ENCODE measurements at places on chromosomes 7 and 10.

DNA sequence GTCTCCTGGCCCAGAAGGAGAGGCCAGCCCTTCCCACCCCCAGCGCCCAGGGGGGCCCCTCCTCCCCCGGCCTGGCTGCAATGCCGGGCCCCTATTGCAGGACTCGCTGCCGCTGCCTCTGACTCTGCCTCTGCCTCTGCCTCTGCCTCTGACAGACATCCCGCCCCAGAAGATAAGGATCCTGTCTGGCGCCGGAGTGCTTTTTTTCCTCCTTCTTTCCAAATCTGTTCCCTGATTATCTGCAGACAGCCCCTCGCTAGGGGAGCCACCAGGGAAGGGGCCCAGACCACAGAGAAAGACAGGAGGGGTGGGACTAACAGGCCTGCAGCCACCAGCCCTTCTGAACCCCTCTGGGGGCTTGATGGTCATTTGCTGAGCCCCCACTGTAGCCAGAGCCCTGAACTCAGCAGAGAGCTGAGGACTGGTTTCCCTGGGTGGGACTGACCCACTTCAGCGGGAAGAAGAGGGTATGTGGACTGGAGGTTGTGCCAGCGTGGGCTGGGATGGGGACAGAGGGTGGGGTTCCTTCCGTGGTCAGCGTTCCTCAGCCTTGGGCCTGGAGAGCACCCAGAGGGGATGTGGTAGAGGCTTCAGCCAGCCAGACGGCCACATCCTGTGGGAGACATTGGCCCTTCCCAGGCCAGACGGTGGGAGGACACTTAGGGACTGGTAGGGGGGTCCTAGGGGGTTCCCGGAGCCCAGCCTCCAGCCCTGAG, 22.8 kb downstream of the UNC5B start:
- DNase-seq, result no peak

- DNase-seq, result no peak
Observed at GRCh38 chr7:87704590-87704989, 76.4 kb downstream of the RUNDC3B start.

GRCh38 chr7:47007471-47007870, 574.4 kb downstream of the TNS3 start:
- DNase-seq, result no peak

DNA sequence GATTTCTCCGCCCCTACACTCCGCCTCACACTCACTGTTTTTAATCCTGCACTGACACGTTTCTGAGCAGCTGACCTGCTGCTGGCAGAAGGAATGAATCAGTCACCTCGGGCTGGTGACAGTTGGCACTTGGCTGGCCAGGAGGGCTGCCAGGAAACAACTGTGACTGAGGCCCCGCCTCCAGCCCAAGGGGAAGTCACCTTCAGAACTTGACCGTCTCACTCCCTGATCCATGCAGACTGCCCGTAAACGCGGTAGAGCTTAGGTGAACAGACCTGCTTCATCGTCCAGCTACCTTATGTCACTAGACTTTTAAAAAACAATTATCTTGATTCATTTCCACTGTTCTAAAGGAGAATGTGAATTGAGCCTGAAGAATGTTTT, 107.5 kb downstream of the DOCK1 start:
- no peak for DNase-seq

- peak; percentile 49 for DNase-seq
Observed at GRCh38 chr10:2908851-2909630, 158.3 kb upstream of the PFKP start.

- no peak for DNase-seq
Observed at GRCh38 chr7:56175771-56176170, 59.6 kb upstream of the NUPR2 start.

DNA sequence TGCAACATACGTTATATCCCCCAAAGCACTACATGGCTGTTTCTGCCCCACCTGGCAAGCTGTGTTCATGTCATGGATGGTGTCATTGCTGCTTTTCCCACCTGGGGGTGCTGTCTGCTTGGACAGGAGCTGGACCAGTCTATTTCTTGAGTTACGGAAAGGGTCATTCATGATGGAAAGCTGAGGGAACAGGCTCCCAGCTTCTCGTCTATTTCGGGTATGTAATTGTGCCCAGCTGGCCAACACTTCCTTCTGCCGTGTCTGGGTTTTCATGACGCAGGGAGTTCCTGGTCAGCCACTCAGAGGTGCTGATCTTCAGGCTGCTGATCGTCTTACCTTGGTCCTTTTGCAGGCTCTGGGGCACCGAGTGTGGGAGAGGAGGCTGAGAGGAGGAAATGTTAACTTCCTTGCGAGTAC, 8.6 kb downstream of the BTBD16 start:
- DNase-seq, result peak; percentile 10

DNA sequence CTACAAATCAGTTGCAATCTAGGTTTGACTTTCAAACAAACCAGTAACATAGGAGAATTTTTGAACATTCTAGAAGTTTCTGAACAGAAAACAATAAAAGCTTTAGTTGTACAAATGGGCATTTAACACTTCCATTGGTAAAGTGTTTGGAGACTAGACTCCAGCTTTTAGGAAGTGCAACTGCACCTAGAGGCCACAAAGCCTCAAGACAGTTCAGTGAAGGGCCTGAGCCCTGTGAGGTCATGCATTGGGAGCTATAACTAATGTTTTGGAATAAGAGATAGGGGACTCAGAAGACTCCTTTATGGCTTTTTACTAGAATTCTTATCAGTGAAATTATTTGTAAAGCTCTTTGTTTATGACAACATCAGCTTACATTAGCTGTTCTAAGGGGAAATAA, 3.0 kb upstream of the EPHB6 start:
- no peak for DNase-seq

DNA sequence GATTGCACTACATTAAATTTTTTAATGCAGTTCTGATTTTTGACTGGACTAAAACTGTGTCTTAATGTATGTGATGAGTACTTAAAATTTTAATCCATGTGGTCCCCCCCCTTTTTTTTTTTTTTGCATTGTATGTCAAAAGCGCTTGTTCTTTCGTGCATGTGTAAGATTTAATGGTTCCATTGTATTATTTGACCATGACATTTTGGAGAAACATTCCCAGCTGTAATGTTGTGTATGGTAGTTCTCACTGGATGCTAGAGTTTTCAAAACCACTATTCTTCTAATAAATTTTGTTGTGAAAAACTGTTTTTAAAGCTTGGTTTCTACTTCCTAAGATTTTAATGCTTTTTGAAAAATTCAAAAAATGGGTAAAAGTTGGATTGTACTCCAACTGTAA, 132.0 kb downstream of the LCOR start:
- no peak for DNase-seq

- DNase-seq, result no peak
Observed at GRCh38 chr7:88165697-88166096, 54.1 kb downstream of the SRI start.

DNA sequence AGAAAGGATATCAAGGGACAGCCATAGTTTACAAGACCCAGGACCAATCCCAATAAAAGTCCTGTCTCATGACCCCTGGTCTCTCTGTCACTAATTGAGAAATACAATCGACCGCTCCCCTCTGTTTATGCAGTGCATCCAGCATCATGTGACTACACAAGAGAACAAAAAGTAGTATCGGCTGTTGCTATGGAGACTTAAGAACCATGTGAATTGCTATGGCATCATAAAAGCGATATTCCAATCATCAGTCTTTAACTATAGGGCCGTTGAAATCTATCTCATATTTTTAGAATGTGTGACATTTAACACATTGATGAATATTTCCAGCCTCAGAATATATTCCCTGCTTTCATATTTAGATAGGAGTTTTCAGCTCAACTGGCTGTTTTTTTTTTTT, 139.3 kb downstream of the FRMD4A start:
- DNase-seq, result no peak

DNA sequence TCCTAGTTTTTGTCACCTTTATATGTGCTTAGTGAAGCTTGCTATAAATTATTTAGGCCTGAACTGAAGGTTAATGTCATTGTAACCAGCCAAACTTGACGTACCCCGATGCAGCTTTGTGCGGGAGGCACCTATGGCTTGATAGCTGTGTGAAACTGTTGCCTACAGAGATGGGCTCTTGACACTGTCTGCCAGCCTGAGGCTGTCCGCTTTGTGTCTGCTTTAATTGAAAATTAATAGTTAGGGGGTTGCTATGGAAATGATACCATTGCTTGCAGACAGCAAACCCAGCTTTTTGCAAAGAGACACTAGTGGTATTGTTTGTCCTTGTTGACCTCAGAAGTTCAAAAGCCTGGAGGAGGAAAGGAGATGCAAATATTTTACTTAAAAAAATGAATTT, 2.1 kb upstream of the FOXP2 start:
- no peak for DNase-seq

DNA sequence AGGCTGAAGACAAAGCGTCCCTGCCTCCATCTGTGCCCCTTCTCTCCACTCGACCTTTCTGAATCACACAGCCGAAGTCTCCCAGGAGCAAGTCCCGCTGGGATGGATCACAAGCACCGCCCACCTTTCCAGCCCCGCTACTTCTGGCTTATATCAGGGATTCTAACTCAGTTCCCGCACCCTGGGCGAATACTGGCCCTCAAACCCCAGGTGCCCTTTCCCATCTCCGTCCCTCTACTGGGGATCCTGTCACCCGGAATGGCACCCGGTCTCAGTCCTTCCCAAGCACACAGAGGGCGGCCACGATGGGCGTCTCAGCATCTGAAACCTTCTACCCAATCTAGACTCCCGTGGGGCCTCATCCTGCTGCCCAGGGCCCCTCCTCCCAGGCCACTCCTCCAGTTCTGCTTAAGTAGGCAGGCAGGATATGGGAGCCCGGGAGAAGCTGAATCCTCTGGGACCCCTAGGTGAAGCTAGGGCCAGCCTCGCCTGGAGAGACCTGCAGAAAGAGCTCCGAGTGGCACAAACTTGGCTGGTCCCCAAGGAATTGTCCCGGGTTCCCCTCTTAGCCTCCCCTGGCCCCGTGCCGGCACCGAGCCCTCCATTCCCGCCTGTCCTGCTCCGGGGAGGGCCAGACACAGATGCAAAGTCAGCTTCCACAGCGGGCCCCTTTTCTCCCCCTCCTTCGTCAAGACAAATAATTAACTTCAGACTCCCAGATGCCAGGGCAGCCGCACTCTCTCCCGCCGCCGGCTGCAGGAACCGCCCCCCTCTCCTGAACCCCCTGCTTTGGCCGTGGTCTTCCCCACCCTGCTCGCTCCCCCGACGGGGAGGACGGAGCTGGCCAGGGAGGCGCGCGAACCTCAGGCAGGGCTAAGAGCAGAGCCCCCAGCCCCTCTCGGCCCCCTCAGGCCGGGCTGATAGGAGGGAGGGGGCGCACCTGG, 612 bp downstream of the KCP start:
- DNase-seq, result no peak

GRCh38 chr10:93954726-93955363, 38.9 kb upstream of the PLCE1 start:
- DNase-seq, result no peak

- DNase-seq, result no peak
Observed at GRCh38 chr10:71483135-71483534, 86.4 kb downstream of the CDH23 start.

GRCh38 chr7:140238778-140239652, 62.2 kb upstream of the KDM7A start:
- no peak for DNase-seq

DNA sequence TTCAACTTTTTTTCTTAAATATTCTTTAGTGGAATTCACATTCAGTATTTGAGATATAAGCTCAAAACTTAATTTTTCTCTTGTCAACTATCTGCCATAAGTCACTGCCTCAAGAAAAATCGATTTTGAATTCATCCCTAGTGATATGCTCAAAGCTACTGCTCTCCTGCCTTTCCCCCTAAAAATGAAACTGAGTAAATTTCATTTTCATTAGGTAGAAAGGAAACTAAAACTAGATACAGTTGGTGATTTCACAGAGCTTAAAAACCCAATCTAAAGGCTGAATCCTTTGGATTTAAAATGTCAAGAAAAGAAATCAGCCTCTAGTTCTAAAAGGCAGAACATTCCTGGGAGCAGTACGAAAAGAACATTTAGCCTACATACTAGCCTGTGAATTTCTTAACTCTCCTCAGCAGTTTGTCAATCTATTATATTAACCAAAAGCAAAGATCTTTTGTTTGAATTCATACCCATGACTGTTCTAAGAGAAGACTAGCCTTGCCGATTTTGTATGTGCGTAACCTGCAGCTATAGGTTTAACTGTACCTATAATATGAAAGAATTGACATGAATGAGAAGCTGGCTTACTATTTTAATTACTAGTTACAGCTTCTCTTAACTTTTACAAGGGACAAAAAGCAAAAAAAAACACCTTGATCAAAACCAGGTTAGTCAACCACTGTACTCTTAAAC, 4.9 kb upstream of the FAM53B start:
- DNase-seq, result no peak

DNA sequence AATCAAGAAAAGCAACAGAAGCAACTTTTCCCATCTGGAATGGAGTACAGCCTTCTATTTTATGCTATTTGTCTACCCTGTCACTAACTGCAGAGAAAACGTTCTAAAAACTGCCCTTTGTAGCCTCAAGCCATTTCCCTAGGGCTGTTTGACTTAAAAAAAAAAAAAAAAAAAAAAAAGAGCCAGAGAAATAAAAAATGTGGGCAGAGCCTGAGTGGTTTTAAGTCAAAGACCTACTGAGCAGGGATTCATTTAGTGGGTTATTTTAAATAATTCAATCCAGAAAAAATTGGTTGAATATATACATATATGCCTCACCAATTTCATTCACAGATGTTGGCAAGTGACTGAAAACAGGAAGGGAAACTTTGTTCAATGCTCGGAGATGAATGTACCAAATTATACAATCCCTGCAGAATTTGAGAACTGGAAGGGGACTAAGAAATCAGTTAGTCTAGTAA, 75.2 kb downstream of the PPP1R3C start:
- no peak for DNase-seq

GRCh38 chr10:69179089-69179742, 818 bp upstream of the SUPV3L1 start:
- no peak for DNase-seq

DNA sequence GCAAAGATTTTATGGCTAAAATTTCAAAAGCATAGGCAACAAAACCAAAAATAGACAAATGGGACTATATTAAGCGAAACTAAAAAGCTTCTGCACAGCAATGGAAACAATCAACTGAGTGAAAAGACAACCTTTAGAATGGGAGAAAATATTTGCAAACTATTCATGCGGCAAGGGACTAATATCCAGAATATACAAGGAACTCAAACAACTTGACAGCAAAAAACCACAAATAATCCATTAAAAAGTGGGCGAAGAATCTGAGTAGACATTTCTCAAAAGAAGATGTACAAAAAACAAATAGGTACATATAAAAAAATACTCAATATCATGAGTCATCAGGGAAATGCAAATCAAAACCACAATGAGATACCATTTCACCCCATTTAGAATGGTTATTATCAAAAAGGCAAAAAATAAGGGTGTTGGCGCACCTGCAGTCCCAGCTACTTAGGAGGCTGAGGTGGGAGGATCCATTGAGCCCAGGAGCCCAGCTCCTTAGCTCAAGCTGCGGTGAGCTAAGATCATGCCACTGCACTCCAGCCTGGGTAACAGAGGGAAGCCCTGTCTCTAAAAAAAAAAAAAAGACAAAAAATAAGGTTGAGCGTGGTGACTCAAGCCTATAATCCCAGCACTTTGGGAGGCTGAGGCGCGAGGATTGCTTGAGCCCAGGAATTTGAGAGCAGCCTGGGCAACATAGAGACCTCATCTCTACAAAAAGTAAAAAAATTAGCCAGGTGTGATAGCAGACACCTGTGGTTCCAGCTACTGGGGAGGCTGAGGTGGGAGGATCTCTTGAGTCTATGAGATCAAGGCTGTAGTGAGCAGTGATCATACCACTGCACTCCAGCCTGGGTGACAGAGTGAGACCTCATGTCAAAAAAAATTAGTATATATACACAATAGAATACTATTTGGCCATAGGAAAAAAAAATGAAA, 4.2 kb upstream of the CCM2 start:
- no peak for DNase-seq

GRCh38 chr7:93011351-93012294, 106.2 kb downstream of the SAMD9 start:
- DNase-seq, result no peak

Measured in activated CD4-positive, alpha-beta T cell treated with anti-CD3 and anti-CD28 coated beads, Interleukin-2, Interleukin-4, amounts not matched to agents 100 ng/mL and 50 ng/mL, durations not matched to agents 16 hours and 8 hours (primary cell).